ENCODE measurements at places on chromosomes 3 and 15.

GRCh38 chr15:48721061-48721810 lies 75.7 kb upstream of the FBN1 start:
- no peak for DNase-seq

GRCh38 chr15:92167451-92167850 lies 226.2 kb upstream of the ST8SIA2 start:
- DNase-seq: no peak

GRCh38 chr15:70488002-70488605 lies 275.3 kb downstream of the UACA start:
- peak; percentile 78 for DNase-seq

- DNase-seq: no peak
These were observed 32.0 kb downstream of the PLA2G4D start for GRCh38 chr15:42062284-42062806.

DNA sequence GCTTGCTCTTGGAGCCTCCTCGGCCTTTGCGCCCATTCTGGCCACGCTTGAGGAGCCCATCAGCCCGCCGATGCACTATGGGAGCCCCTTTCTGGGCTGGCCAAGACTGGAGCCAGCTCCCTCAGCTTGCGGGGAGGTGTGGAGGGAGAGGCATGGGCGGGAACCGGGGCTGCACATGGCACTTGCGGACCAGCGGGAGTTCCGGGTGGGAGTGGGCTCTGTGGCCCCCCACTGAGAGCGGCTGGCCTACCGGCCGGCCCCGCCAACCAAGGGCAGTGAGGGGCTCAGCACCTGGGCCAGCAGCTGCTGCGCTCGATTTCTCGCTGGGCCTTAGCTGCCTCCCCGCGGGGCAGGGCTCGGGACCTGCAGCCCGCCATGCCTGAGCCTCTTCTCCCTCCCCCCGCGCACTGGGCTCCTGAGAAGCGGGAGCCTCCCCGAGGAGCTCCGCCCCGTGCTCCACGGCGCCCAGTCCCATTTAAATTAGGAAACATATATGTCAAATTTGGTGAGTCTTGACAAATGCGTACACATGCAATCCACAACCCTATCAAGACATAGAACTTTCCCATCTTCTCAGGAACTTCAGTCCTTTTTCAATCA lies 97.6 kb upstream of the CNTN3 start:
- DNase-seq: no peak

GRCh38 chr3:33063651-33064051 lies 33.3 kb downstream of the GLB1 start:
- DNase-seq: peak; percentile 85

- no peak for DNase-seq
These were observed 106.1 kb upstream of the TNFAIP8L3 start for GRCh38 chr15:51200792-51201191.

- DNase-seq: no peak
These were observed 18.6 kb downstream of the FAM174B start for GRCh38 chr15:92636908-92637481.

DNA sequence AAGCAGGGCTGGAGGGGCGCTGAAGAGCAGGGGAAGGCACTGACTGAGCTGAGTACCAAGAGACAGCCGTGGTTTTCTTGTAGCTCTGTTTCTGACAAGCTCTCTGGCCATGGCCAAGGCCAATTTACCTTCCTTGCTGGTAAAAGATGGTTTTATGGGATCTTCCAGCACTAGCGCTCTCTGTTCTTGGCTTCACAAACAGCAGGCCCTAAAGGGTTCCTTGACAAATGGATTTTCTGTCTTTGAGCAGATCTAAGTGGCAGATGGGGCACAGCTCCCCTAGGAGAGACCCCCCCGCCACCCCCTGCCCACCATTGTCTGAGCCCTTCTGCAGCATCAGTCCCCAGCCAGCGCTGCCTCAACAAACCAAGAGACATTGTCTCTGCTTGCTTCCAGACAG lies 66.6 kb downstream of the GAP43 start:
- DNase-seq: no peak

- DNase-seq: no peak
These were observed 183.3 kb upstream of the ZBTB20 start for GRCh38 chr3:115330430-115330829.

- peak; percentile 73 for DNase-seq
These were observed 192.6 kb upstream of the LYSMD4 start for GRCh38 chr15:99925661-99926461.

- no peak for DNase-seq
These were observed 10.7 kb upstream of the MAPK6 start for GRCh38 chr15:52008359-52008697.

GRCh38 chr3:128486205-128486628 lies 6.8 kb downstream of the GATA2 start:
- no peak for DNase-seq

DNA sequence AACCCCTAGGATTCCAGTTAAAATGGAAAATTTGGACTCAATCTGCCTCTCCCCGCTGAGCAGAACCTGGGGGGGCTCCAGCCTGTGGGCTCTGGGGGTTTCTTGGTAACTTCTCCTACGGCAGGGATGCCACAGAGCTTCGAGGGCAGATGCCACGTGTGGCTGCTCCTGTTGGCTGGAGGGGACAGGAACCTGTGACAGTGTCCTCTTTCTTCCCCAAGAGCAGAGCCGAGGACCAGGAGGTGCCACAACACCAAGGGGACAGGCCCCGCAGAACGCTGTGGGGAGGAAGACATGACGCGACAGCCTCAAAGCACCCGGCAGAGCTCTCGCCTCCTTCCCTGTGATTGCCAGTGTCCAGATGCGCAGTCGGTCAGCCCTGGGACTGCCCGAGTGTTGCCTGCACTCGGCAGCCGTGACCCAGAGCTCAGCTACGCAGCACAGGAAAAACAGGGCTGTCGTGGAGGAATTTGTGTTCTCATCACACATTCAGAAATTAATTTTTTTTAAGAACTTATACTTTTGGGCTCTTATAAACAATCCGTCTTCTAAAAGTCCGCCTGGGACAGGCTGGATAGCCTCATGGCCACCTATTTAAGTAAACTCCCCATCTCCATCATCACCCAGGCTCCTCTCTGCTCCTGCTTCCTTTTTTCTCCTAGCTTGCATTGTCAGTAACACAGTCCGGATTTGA lies 131.9 kb upstream of the MEF2A start:
- no peak for DNase-seq

DNA sequence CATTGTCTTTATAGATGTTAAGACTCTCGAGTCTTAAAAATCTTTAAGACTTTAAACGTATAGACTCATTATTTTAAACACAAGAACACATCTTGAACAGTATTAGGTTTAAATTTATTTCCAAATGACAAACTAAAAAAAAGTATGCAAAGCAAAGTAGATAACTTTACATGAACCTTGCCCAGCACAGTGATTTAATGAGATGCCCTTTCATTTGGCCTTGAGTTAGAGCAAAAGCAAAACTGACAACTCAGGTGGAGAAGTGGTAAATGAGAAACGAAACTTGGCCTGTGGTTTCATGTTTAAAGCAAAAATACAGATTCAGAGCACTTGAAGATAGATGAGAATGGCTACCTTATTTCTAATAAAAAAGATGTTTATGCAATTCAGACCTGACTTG lies 8.6 kb downstream of the GPR15 start:
- DNase-seq: peak; percentile 87

DNA sequence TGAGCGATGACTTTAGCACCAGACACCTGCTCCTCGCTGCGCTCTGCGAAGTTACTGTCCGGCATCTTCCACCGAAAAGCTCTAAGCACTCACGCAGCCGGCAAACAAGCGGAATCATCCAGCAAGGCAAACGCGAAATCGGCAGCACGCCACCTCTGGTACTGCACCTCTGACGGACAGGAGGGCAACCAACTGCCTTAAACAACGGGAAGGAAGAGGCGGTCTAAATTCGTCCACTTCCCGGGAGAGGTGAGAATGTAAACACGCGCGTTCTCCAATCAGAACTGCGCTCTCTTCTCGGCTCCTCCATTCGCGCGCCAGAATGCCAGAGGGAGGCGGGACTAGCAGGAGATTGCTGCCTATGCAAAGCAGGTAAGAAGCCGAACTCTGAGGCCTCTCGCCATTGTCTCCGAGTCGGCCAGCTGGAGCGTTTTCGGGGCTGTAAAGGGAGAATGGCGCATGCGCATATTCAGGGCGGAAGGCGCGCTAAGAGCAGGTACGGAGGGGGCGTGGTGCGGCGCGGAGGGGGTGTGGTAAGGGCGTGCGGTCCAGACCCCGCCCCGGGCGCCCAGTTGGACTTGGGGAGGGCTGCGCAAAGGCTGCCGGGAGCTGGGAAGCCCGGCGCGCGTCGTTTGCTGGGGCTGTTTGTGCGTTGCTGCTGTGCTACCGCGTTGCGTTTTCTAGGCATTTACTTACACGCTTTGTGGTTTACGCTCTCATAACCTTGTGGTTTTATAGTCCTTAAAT lies at the start of the genes BTD and HACL1:
BTD (plus strand) TSS at position 347 of the 747 bp plus-strand sequence. CDS start 33,695 bp downstream, outside the sequence.
HACL1 (minus strand) TSS at position 171 of the 747 bp plus-strand sequence; CDS start at position 65, 106 bp downstream.
- peak; percentile 99 for DNase-seq

DNA sequence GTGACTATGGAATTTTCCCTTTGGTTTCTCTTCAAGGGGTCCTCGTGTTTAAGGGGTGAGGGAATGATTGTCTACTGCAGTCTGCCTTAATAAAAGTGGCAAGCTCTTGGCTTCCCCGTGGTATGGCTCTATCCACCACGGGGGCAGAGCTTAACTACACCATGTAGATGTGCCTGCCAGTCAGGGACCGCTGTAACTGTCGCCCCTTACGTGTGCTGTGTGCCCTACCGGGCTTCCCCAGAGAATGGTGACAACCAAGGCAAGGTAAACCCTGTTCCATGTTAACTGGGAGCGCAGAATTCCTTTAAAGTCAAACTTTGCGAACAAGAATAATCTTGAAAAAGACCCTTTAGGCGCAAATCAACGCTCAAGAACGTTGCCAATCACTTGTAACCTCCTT lies 966 bp upstream of the C3orf80 start:
- no peak for DNase-seq

DNA sequence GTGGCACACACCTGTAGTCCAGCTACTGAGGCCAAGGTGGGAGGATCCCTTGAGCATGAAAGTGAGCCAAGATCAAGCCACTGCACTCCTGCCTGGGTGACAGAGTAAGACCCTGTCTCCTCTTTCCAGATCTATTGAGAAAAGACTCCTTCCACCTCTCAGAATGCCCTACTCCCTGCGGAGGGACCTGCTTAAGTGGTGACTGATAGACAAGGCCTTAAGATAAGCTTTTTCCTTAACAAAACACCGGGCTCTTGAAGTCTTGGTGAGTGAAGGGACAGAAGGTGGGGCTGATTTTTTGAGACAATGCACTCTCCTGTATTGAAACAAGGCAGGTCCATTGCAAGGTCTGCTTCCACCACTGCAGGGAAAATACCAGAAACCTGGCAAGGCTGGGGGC lies 338.4 kb upstream of the FRG2C start:
- no peak for DNase-seq

DNA sequence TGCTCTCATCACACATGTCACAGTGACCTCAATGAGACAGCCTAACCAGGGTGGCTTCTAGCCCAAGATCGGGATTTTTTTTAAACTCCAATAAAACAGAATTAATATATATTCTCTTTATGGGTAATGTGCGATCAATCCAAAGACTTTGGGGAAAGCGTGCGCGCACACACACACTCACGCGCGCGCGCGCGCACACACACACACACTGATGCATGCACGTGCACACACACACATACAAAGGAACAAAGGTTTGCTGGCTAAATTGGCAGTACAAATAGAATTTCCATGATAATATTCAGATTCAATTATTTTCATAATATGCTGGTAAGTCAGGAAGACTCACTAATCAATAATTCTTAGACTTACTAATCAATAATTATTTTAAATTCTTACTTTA lies 19.3 kb downstream of the IL17RD start:
- no peak for DNase-seq

GRCh38 chr15:92277776-92278175 lies 115.9 kb upstream of the ST8SIA2 start:
- peak; percentile 24 for DNase-seq

DNA sequence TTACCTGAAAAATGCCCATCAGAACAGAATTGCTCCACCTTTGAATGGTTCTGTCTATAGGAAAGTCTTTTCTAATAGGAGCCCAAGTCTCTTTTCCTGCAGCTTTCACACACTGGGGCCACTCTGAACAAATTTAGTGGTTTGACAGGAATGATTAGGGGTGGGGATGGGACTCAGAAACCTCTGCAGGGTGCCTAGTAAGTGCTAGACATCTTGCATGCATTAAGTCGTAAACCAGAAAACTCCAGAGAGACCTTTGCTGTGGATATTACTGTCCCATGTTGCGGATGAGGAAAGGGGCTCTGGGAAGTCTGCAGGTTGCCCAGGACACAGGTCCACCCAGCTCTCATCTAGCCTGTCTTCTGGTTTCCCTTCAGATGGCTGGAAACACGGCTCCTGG lies 189.7 kb downstream of the OPA1 start:
- DNase-seq: no peak

DNA sequence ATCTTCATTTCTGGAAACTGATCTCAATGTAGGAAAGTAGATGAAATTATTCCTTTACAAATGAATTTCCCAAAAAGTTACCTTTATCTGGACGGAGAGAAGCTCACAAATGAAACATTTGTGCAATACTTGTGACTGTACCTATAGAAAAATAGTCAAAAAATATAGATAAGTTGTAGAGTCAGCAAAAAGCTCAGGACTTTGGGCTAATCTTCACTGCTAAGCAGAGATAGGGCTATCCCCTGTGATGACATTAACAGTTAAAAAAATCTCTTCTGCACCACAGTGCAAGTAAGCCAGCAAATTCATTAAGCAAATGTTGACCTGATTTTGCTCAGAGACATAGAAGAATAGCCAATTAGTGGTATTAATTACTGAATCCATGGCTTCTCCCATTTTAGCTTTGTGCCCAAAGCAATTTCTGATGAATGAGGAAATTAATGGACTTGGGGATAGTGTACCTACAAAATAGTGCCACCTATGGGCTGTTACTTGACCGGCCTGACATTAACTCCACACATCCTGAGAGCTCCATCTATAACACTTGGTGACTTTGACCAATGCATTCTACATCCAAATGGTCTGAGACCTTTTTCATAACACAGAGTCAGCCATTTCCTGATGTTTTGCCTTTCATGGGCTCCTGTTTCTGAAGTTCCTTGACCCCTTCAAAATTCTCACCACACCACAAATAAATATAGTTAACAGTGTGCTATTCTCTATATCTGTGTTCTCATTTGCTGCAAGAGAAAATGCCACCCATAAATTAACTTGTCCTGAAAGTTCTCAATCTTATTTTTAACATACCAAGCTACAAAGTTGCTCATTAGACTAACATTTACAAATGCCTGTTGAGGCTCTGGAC lies 105.0 kb downstream of the SSR3 start:
- peak; percentile 7 for DNase-seq
